ENCODE measurements at places on chromosomes 7 and 10. TPM values are rescaled to one million over a fixed set of nuclear protein-coding genes. Genes with fewer than 3 reads are reported as not detected.

- DNase-seq: no peak
Observed at GRCh38 chr10:75358132-75358531, 43.4 kb downstream of the ZNF503 start.

DNA sequence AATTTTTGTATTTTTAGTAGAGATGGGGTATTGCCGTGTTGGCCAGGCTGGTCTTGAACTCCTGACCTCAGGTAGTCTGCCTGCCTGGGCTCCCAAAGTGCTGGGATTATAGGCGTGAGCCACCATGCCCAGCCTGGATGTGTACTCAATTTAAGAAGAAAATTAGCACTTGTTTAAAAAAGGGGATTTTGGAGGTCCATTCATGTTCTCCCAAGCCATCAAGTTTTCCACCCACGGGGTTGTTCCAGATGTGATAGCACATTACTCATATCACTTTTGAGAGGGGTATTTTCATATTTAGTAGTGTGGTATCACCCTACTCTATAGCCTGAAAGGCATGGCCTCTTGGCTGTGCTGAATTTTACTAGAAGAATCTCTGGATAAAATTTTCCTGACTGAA, 10.5 kb upstream of the SLC26A3 start:
- DNase-seq: no peak

GRCh38 chr10:7075851-7076250, 335.0 kb downstream of the SFMBT2 start:
- DNase-seq: no peak

- no peak for DNase-seq
Observed at GRCh38 chr10:31760674-31761081, 168.0 kb downstream of the ARHGAP12 start.

DNA sequence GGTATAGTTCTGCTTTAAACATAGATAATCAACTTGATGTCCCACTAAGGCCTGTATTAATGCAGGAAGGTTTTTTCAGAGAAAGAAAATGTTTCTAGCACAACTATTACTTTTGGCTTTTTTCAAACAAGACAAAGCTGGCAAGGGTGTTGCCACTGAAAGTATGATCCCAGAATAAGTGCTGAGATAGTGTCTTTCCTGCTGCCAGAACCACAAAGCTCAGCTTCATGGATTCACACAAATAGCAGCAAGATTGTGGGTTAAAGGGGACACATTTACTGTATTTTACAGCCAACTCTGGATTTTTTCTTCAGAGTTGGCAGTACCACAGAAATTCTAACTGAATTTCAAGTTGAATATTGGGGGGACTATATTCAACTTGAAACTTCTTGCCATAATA, 4.3 kb downstream of the NCOA4 start:
- DNase-seq: no peak

DNA sequence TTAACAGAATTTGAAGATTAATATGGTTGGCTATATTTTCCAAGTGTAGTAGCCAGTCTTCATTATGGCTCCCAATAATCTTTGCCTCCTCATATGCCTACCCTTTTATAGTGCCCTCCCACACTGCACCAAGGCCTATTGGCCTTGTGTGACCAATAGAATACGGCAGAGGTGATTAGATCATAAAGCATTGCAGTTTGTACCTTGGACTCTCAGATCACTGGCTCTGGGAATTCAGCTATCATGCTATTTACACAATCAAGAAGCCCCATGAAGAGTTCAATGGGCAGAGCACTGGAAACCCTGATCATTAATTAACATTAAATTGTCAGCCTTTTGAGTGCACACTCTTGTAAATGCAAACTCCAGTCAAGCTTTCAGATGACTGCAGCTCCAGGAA, 154.5 kb upstream of the MAGI2 start:
- no peak for DNase-seq

- DNase-seq: no peak
Observed at GRCh38 chr7:44647981-44648714, 41.7 kb downstream of the OGDH start.

Gene POLR2J3
- 12.0 TPM for total RNA-seq

Gene KCNMA1
- total RNA-seq: 2.0 TPM

Gene SPDYE11
- total RNA-seq: not detected

Data from Right ventricle myocardium superior (tissue), 1 donor.